ENCODE measurements at places on chromosomes 12 and 14. TPM values are rescaled to one million over a fixed set of nuclear protein-coding genes. Genes with fewer than 3 reads are reported as not detected.

DNA sequence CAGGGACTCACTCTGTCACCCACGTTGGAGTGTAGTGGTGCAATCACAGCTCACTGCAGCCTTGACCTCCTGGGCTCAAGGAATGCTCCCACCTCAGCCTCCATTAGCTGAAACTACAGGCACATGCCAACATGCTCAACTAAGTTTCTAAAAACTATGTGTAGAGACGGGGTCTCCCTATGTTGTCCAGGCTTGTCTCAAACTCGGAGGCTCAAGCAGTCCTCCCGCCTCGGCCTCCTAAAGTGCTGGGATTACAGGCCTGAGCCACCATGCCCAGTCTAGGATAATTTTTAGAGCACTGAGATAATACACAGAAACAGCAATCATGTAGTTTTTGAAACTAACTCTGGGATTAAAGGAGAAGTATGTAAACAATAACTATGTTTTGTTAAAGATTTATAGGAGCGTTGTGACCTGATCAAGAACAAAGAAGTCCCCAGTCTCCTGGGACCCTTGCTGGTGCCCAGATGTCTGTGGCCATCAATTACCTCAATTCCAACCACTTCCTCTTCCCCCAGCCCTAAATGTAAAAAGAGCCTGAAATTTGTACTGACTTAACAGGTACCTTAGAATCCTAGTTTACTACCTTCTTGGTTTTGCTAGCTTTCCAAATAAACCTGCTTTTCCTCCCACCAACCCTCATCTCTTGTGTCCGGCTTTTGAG, 28.9 kb upstream of the EGLN3 start:
- no peak for DNase-seq

DNA sequence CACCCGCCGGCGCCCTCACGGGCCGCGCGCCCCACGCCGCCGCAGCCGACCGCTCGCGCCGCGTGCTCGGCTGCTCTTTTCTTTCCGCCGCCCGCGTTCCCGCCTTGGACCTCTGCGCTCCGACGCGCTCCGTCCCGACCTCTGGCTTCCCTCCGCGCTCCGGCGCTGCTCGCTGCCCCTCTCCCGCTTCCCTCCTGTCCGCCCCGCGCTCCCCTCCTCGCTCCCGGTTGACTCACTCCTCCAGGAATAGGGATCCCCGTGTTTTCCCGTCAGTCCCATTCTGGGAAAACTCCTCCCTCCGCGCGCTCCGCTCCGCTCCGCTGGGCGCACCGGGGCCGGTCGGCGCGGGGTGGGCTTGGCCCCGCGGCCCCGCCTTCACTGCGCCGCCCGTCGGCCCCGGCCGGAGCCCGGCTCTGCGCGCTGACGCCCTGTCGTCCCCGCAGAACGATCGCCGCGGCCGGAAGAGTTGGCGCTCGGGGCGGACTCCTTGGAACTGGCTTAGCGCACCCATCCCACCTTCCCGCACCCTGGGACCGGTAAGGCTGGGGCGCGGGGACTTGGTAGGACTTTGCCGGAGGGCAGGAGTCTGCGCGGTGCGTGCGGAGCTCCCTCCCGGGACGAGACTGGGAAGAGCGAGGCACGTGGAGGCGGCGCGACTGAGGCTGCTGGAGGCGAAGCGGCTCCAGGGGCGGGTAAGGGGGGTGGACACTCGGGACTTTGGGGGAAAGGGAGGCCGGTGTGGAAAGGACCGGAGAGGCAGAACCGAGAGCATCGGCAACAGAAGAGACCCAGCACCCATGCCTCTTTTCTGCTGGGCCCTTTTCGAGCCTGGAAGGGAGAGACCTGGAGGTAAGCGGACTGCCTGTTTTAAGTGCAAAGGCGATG, 550 bp downstream of the TEAD4 start:
- DNase-seq = peak; percentile 62

PLA2G1B gene
- total RNA-seq = not detected

DNA sequence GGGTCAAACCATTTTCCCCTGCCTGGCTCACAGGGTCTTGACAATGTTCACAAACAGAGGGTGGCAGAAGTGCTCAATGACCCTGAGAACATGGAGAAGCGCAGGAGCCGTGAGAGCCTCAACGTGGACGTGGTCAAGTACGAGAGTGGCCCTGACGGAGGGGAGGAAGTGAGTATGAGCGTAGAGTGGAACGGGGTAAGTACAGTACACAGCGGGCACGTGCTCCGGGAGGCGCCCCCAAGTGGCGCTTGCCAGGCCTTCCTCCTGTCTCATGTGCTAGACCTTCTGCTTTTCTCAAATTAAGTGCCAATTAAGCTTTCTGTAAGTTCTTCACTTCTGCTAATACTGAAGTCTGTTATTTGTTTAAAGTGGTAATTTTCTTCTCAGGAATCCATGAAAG, 35.9 kb downstream of the XRCC3 start:
- DNase-seq = no peak

GRCh38 chr14:102688290-102688689, 89.0 kb upstream of the TRAF3 start:
- DNase-seq = no peak

DNA sequence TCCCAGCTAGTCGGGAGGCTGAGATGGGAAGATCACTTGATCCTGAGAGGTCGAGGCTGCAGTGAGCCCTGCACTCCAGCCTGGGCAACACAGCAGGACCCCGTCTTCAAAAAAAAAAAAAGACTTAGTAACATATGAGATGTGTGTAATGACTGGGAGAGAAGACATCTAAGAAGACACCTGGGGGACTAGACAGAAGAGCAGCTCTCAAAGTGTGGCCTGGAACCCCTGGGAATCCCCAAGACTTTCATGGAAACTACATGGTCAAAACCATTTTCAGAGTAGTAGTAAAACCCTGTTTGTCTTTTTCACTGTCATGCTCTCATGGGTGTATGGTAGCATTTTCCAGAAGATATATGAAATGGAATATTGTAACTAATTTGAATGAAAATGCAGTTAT, 45.3 kb downstream of the R3HDM2 start:
- no peak for DNase-seq
